ENCODE measurements at places on chromosomes 1 and 21.

DNA sequence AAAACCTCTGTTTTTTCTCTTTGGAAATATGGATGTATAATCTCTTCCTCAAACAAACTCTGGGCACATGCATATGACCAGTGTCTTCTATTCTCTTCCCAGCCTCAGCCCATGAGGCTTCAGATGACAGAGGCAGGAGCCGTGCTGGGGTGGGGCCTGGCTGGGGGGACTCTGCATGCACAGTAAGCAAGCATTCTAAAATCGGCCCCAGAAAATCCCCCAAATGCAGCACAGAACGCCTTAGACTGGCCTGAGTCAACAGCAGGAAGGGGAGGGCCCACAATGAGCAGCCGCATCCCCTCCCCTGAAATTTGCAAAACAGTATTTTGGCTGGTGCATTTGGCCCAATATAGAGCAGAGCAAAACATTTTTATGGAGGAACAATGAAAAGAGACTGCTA lies 47.8 kb downstream of the ITPKB start:
- peak; percentile 50 for DNase-seq

DNA sequence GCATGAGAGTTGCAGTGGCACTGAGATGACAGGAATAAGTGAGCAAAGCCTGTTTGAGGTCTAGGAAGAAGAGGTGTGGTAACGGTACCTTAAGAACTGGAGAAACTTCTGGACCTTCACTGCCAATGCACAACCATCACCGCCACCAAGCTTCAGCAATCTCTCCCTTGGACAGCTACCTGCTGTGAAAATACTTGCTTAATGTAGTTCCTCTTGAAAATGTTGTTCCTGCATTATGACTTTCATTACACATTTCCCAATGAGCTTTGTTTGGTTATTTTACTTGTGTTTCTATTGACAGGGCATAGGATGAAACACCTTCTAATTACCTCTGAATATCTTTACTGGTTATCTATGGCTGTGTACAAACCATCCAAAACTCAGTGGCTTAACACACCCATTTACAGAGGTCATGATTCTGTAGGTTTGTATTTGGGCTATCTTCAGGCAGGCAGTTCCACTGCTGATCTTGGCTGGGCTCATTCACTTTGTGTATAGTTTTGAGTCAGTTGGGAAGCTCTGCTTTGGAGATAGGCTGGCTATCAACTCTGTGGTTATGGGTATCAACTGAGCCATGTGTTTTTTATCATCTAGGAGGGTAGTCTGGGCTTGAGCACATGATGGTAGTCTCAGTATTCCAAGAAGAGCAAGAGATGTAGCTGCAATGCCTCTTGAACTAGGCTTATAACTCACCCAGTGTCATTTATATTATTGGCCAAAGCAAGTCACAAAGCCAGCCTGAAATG lies 149.4 kb downstream of the ELAVL4 start:
- no peak for DNase-seq

DNA sequence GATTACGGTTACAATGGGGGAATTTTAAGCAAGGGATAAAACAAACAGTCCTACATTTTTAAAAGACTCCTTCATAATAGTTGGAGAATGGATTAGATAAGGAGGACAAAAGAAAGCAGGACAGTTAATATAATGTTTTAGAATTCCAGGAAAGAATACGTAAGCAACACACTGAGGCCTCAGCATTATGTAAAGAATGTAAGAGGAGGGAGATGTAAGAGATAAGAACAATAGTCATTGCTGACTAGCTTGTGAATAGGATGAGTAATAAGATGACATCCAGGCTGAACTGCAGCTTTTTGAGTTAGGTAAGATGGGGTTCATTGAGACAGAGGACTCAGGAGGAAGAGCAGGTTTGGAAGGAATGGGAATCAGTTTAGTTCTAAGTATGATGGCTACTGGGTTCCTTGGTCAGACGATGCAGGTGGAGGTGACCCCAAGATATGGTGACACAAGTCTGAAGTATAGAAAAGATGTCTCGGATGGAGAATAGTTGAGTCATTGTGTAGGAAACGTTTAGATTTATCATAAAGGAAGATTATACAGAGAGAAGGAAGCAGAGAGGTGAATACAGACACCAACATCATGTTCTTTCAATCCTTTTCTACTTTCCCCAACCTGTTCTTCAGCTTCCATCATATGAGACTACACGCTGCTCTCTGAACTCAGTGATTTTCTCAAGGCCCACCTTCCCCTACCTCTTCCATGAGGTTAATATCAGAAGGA lies 372.8 kb downstream of the PTBP2 start:
- no peak for DNase-seq

DNA sequence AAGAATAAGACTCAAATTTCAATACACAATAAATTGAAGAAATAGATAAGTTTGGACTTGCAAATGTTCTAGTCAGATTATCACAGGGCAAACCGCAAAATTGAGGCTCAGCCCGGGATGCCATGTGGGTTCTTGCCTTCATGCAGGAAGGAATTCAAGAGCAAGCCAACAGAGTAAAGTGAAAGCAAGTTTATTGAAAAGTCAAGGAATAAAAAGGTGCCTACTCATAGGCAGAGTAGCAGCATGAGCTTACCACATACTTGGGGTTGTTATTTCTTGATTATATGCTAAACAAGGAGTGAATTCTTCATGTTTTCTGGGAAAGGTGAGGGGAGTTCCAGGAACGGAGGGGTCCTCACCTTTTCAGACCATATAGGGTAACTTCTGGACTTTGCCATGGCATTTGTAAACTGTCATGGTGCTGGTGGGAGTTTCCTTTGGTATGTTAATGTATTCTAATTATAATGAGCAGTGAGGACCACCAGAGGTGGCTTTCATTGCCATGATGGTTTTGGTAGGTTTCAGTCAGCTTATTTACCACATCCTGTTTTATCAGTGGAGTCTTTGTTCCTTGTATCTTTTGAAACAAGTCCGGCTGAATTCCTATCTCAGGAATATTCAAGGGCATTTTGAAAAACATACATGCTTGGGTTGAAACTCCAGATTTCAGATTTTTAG lies 2.0 kb upstream of the OR2AK2 start:
- DNase-seq, result no peak

DNA sequence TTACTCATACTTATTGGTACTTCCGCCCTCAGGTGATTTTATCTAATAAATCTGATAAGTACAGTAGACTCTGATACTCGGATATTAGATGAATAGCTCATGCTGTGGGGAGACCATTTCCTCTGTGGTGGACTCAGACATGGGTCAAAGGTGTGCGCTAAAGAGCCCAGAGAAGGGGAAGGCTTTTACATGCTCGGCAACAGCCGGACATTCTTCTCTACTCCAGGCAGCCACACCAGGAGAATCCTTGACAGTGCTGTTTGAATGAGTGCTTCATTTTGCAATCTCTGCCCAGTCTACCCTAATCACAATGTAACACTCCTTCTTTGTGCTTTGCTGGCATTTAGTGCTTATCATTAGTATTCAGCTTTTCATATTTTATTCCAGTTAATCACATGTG lies 322.2 kb upstream of the USP25 start:
- DNase-seq, result no peak

DNA sequence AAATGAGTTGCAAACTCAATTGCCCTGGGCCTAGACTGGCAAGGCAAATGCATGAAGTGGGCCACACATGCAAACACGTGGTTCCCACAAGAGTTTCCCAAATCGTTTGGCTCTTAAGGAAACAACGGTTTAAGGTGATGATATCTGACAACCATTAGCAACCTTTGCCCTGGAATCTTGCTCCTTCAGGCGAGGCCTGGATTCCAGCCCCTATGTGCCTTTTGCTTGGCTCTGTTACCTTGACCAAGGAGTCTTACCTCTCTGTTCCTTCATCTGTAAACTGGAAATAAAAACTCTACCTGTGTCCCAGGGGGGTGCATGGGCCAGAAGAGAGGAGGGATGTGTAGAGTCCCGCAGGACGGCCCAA lies 72.1 kb upstream of the CASZ1 start:
- no peak for DNase-seq

DNA sequence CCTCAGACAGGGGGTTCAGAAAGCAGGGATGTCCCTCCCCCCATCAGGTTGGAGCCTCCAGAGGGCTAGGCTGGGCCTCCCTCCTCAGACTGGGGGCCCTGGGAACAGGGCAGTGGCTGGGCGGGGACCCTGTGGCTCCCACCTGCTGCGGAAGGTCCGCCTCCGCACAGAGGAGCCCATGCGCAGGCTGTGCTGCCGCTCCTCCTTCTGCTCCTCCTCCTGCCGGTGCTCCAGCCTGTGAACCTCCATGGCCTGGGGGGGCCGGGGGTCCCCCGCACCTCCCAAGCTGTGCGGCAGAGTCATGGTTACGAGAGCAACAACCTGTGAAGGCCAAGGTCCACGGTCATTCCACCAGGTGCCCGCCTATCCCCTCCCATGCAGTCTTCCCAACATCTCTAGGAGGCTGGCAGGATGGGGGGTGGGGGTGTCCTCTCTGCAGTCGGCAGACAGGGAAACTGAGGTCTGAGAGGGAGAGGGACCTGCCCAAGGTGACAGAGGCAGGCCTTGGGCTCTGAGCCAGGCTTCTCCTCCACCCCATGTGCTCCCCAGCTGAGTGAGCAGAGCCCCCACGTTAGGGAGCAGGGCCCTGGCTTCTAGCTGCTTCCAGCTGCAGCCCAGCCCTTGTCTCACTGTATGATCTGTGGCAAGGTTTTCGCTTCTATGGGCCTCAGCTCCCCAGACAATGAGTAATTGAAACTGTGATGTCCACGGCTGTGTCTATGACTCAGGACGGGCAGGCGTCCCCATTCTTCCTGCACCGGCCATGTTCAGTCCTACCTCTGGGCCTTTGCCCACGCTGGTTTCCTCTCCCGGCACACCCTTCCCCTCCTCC lies 3.4 kb downstream of the MYOM3 start:
- no peak for DNase-seq

- no peak for DNase-seq
Observed at GRCh38 chr1:115428676-115429075, 90.6 kb upstream of the NGF start.

- no peak for DNase-seq
Observed at GRCh38 chr1:198175423-198176170, 18.8 kb downstream of the NEK7 start.

DNA sequence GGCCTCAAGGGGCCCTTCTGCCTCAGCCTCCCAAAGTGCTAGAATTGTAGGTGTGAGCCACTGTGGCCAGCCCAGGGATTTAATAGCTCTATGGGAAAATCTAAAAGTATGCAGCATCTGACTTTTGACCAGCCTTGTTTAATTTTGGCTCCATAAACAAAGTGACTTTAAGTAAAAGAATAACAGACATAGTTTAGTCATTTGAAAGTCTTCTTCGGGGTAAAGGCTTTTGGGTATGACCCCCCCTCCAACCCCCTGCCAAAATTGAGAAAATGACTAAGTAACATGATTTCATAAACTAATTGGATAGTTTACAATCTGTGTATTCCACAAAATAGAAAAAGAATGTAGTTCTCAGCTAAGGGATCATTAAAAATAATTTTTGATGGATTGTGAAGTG lies 17.0 kb downstream of the GPBP1L1 start:
- no peak for DNase-seq
